ENCODE measurements at places on chromosomes 12 and 14. TPM values are rescaled to one million over a fixed set of nuclear protein-coding genes. Genes with fewer than 3 reads are reported as not detected.

DNA sequence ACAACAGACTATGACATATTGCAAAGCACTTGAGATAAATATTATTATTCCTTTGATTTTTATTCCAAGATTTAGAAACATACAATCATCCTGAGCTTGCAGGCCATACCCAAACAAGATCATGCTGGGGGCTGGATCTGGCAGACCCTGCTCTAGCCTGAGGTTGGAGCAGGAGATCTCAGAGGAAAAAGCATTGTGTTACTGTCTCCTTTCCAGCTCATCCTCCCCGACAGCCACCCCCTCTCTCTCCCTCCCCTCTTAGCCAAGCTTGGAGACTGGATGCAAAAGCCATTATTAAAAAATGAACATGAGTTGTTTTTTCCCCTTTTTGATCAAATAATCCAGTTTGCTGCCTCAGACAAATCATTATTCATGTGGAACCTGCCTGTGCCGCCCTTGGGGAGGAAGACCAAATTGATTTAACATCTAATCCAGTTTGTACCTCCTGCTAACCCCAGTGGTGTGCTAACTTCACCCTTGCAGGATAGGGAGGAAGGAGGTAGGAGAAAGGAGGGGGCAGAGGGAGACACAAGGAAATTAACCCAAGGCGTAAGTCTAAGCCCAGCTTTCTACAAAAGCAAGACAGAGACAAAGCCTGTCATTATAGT lies 565.8 kb upstream of the TBX3 start:
- no peak for DNase-seq

GRCh38 chr12:43776498-43776897 lies 17.7 kb downstream of the IRAK4 start:
- DNase-seq: no peak

GRCh38 chr12:111869671-111870070 lies 27.6 kb downstream of the MAPKAPK5 start:
- no peak for DNase-seq

DNA sequence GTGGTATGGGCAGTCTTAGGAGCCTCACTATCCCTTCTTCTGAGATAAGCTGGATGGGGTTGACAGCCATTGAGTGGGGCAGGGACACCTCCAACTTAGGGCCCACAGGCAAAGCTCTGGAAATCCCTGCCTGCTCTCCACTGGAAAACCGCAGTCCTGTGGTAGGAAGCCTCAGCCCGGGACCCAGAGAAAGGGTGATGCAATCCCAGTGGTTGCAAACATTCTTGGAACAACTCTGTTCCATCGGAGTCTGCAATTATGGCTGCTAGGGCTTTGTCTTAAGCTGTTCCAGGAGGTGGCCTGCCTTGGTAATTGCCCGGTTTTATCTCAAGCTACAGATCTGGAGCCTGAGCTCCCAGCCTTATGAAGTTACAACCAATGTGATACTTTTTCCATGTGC lies 133.4 kb downstream of the DICER1 start:
- no peak for DNase-seq

DNA sequence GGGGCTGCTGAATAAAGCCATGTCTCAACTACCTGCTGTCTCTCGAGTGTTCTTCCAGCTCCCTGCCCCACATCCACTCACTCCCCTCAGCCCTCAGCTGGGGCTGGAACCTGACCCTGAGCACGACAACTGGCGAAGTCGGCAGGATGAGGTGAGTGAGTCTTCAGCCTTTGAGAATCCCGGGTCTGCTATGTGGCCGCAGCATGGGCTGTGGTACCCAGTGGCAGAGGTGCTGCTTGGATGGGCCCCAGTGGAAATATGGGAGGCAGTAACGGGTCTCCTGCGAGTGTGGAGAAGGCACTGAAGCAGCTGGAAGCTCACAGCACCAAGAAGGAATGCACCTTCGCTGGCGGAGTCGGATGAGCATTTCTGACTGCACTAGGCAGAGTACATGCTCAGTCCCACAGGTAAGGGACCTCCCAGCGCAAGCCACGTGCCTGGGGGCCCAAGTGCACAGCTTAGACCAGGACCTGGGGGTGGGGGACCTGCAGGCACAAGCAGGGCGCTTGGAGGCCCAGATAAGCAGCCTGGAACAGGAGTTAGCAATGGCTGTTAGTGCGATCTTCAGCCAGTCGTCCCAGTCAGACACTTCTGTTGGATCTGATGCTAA lies 95.5 kb upstream of the TMPO start:
- DNase-seq: no peak

DNA sequence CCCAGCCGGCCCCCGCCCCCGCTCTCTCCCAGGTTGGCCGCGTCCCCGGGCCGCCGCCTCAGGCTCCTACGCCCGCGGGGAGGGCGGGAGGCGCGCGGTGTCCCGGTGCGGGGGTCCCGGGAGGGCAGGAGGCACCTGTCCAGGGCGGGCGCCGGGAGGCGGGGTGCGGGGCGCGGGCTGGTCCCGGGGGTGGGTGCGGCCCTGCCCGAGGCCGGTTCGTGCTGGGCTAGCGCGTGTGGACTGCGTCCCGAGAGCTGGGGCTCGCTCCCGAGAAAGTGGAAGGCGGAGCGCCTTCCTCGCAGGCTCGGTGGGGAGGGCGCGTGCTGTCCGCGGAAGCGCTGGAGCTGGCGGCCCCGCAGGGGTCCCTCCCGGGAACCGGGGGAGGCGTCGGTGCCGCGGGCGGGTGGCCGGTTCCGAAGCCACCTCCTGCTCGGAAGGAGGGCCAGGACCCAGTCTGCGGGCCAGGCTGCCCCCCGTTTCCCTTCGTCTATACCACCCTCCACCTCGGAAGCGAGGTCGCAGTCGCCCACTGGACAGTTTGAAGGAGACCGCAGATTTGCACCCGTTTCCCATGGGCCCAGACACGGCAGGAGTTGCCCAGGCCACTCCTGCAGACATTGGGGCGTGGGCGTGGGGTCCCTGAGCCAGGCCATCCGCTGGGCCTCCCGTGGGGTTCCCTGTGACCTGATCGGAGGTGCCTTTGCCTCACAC lies 636 bp downstream of the ZFYVE21 start:
- peak; percentile 87 for DNase-seq

DNA sequence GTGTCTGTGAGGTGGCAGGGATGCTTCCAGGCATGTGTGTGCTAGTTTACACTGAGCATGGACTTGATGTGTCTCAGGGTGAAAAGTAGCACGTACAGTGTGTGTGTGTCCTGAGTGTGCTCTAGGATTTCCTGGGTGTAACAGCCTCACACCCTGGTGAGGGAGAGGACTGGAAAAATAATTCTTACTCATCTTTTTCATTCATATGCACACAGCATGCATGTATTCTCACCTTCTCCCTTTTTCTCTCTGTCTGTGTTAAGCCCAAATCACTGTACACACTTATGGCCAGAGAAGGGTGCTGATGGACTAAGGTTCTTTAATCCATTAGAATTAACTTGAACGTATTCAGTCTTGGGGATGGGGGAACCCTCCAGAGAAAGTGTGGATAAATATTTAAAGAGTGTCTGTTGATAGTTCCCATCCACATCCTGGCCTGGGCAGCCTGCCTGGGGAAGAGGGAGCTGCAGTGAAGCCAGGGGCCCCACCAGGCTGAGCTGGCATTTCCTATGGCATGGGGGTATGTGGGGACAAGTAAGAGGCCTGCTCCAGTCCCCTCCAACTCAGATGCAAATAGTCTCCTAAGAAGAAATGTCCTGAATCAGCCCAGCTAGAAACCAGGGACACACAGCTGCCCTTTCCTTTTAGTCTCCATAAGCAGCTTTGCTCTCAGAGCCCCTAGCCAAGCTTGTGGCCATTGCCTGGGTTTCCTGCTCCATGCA lies 1.1 kb upstream of the HOXC8 start:
- no peak for DNase-seq

- DNase-seq: no peak
Measured at GRCh38 chr12:56637621-56638020, 7.5 kb upstream of the BAZ2A start.

DNA sequence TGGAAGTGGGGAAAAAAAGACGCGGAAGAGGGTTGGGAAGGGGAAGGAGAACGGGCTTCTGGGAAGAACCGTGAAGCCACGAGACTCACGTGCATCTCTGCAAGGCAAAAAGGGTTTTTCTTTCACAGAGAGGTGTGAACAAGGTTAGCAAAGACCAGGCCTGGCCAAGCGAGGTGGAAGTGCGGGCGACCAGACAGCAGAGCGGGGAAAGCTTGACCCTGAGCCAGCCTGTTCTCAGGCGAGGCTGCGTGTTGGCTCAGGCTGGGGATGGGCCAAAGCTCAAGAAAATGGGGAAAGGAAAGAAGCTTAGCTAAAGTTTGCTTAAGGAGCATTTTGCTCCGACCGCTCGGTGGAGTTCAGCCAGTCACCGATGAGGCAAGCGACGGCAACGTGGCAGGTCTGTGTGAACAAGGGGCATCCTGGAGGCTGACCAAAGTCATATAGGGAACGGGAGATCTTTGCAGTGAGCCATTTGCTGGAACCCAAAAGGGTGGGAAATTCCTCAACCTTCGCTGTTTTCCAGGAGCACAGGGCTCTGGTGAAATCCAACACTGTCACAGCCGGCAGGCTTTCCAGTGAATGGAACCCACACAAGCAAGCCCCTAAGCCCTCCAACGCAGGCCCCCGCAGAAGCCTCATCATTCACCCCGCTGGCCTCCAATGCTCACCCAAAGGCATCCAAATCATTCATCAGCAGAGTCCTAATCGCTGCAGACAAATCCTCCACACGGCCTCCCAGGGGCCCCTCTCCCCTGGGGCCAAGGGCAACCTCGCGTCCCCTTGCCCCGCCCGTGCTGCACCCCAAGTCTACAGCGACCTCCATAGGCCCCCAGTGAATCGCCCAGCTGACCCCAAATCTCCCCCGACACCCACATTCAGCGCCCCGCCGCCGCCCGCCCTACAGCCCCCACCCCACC lies 754 bp downstream of the ZNF605 start:
- no peak for DNase-seq

- DNase-seq: no peak
Measured at GRCh38 chr14:51321036-51321435, 81.0 kb downstream of the TMX1 start.

DNA sequence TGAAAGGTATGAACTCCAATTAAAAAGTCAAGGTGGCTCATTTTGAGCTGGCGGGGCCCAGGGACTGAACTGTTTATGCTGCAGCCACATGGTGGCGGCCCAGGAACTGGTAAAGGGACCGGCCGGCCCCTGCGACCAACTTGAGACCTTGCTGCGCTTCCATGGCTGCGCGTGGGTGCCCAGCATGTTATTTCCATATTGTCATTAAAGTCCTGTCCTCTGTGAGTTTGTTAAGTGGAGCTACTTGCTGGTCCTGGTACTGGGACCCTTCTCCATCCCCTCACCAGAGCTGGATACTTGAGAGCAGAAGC lies 62.3 kb downstream of the BEGAIN start:
- peak; percentile 73 for DNase-seq

DNA sequence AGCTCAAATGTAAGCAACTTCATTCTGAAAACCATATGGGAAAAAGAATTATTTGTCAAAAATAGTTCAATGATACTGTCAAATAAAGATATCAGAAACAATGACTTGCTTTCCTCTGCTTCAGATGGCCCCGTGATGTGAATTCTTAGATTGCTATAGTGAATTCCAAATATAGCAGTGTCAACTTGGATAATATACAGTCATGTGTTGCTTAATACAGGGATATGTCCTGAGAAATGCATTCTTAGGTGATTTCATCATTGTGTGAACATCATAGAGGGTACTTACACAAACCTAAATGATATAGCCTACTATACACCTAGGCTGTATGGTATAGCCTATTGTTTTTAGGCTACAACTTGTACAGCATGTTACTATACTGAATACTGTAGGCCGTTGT lies 108.7 kb upstream of the MIS18BP1 start:
- DNase-seq: no peak

DNA sequence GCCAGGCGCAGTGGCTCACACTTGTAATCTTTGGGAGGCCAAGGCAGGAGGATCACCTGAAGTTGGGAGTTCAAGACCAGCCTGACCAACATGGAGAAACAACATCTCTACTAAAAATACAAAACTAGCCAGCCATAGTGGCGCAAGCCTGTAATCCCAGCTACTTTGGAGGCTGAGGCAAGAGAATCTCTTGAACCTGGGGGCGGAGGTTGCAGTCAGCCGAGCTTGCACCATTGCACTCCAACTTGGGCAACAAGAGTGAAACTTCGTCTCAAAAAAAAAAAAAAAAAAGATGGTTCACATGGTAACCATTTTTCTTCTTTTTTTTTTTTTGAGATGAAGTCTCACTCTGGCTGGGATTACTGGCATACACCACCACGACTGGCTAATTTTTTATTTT lies 35.3 kb downstream of the SLC2A14 start:
- peak; percentile 79 for DNase-seq

DNA sequence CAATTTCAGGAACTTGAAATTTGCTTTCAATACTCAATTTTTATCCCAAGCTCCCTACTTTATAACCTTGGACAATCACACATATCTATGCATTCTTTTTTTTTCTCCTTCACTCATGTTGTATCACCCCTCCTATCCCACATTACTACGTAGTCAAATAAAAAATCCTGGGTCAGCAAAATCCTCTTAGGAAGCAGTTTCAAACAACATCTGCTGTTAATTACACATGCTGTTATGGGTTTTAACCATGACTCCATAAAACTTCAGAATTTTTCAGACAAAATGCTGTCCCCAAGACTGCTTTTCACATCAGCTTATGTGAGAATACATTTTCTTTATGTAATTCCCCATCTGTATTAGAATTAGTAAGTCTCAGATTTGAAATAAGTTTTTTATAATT lies 61.7 kb downstream of the LRFN5 start:
- DNase-seq: no peak

DNA sequence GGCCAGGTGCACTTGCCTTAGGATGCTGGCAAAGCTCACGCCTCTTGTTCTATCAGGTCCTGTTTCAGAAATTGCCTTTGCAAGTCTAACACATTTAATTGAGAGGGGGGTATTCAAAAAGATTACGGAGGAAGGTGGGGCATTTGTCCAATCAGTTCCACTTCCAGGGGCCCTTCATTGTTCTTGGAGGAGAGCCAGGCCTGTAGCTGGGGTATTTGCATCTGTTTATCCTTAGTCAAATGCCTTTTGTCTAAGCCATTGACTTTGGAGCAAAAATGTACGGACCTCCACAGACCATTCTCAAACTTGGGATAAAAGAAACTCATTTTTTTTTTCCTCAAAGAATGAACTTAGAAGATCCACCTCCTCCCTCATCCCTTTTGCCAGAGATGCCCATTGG lies 582.0 kb downstream of the BCL11B start:
- no peak for DNase-seq

GRCh38 chr14:58243790-58244555 lies 670 bp upstream of the PSMA3 start:
- DNase-seq: no peak

GRCh38 chr12:122486805-122487426 lies 13.8 kb downstream of the ZCCHC8 start:
- no peak for DNase-seq

- DNase-seq: no peak
Measured at GRCh38 chr12:111222523-111222922, 146.4 kb downstream of the PHETA1 start.

The DEGS2 gene
- 1.2 TPM for total RNA-seq

The GLS2 gene
- 0.69 TPM for total RNA-seq

The EIF2S3B gene
- total RNA-seq: 0.33 TPM

The CLEC4E gene
- total RNA-seq: 2.0 TPM

The GUCY2C gene
- total RNA-seq: 0.10 TPM

The ADCY6 gene
- 39.2 TPM for total RNA-seq

The OR5AU1 gene
- total RNA-seq: not detected

The FOXA1 gene
- 0.23 TPM for total RNA-seq

The DTX1 gene
- total RNA-seq: 4.5 TPM

The SSTR1 gene
- 1.5 TPM for total RNA-seq
